ENCODE measurements at places on chromosomes 1 and 21.

DNA sequence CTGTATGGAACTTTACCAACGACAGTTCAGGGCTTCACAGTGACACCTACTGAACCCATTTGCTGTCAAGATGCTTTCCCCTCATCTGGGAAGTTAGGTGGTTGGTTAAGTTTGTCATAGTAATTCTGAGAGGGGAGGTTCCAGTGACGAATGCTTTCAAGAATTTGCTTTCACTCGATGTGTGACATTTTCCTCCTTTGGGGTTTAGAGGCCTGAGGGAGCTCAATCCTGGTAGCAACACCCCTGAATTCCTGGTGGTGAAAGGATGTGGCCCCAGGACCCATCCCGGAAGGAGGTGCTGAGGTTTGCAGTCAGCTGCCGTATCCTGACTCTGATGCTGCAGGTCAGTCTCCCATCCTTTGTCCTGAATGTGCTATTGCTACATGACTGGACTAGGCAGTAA is 2.8 kb downstream of the PIGV start:
- DNase-seq, result peak; percentile 90

DNA sequence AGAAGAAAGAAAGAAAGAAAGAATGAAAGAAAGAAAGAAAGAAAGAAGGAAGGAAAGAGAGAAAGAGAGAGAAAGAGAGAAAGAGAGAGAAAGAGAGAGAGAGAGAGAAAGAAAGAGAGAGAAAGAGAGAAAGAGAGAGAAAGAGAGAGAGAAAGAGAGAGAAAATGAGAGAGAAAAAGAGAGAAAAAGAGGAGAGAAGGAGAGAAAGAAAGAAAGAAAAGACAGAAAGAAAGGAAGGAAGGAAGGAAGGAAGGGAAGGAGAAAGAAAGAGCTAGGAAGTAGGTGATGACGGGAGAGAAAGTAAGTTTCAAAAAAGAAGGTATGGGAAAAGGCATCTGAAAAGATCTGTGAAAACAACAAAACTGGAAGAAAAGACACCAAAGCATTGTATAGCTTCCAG is 72.0 kb downstream of the GRIK1 start:
- no peak for DNase-seq

- DNase-seq, result peak; percentile 80
These were observed 293.3 kb upstream of the RUNX1 start for GRCh38 chr21:35342440-35342839.

DNA sequence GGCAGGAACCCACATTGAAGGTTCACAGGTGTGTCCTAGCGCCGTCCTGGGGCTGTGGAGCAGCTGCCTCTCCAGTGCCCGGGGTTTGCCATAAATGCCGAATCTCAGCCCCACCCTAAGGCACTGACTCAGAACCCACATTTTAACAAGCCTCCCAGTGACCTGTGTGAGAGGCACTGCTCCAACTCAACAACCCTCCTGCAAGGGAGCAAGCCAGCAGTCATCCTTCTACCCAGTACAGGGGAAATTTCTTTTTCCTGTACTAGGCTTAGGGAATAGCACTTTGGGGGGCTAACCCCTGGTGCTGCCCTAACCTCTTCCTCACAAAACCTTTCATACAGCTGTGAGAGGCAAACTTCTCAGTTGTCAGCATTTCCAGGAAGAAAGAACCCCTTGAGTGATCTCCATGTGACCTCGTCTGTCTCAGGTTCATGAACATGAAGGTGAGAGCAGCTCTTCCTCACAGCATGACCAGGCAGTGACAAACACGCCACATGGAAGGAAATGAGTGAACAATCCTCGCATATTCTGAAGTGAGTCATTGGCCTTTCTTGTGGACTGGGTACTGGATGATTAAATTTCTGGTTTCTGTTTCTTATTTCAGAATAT is 11.4 kb upstream of the BCAR3 start:
- peak; percentile 89 for DNase-seq

- DNase-seq, result no peak
These were observed 155.1 kb downstream of the DYRK1A start for GRCh38 chr21:37521658-37522057.

DNA sequence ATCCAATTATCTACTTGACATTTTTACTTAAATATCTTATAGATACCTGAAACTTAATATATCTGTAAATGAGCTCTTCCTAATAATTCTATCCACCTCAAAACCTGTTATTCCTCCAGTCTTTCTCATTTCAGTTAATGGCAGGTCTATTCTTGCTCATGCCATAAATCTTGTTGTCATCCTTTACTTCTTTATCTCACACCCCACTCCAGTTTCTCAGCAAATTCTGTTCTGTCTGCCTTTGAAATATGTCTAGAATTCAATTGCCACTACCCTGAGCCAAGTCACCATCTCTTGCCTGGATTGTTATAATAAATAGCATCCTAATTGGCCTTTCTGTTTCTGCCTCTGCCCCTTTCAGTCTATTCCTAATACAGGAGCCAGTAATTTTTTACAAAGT is 105.8 kb downstream of the MAN1A2 start:
- DNase-seq, result no peak

- DNase-seq, result no peak
These were observed 148.3 kb downstream of the PEX14 start for GRCh38 chr1:10622910-10623685.

DNA sequence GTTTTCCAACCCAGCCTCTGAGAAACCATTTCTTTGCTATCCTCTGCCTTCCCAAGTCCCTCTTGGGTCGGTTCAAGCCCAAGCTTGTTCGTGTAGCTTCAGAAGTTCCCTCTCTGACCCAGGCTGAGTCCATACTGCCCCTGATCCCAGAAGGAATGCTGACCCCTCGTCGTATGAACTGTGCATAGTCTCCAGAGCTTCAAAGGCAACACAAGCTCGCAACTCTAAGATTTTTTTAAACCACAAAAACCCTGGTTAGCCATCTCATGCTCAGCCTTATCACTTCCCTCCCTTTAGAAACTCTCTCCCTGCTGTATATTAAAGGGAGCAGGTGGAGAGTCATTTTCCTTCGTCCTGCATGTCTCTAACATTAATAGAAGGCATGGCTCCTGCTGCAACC is 23.8 kb downstream of the EIF2D start:
- no peak for DNase-seq

DNA sequence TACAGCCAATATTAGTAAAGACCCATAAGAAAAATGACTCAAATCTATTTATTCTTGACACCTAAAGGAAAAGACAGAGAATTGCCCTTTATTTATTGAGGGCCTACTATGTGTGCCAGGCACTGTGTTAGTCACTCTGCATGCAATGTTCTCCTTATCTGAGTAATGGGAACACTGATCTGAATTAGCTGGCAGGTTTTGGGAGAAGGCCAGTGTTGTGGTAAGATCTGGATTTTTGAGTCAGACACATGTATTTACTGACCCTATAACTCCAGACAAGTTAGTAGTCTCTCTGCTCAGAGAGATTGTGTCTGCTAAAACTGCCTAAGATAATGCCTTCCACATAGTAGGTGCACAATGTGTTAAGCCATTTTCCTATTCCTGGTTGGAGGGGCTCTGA is 17.3 kb downstream of the LCE4A start:
- DNase-seq, result no peak

DNA sequence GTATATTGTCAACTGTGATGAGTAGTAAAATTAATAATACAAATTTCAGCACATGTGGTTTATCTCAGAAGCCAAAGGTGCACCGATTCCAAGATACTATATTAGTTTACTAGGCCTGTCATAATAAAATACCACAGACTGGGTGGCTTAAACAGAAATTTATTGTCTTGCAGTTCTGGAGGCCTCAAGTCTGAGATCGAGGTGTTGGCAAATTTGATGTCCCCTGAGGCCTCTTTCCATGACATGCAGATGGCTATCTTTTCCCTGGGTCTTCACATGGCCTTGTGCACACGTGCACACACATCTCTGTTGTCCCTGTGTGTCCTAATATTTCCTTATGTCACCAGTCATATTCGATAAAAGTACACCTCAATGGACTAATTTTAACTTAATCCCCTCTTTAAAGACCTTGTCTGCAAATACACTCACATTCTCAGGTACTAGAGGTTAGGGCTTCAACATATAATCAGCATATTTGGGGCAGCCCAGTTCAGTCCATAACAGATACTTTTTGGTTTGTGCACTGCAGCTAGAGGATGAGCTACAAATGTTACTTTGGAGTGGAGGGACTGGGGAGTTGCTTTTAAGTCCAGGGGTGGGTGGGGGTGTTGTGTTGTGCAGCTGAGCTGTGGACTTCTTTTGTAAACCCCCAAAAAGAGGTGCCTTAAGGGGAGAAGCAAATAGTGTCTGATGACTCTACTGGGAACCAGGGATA is 21.4 kb downstream of the TSNAX start:
- DNase-seq, result no peak

- DNase-seq, result no peak
These were observed 4.3 kb downstream of the BRINP2 start for GRCh38 chr1:177174921-177175634.

DNA sequence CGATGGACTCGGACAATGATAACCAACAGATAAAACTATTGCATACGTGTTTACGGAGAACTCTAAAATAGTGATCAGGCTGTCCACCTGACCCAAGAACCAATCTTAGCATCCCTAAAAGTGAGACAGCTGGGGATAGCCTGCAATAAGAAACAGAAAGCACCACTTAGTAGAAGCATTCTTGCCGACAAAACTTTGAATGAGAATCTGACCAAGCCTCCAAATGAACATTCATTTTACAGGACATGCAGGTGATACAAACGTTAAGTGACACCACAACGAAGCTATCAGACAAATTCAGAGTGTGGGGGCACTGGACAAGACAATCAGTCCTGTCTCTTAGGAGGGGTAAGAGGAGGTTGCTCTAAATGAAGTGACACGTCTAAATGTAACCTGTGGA is 1.2 kb downstream of the PSMG1 start:
- DNase-seq, result no peak

- no peak for DNase-seq
These were observed 1.5 kb downstream of the FCRL4 start for GRCh38 chr1:157596384-157596783.

DNA sequence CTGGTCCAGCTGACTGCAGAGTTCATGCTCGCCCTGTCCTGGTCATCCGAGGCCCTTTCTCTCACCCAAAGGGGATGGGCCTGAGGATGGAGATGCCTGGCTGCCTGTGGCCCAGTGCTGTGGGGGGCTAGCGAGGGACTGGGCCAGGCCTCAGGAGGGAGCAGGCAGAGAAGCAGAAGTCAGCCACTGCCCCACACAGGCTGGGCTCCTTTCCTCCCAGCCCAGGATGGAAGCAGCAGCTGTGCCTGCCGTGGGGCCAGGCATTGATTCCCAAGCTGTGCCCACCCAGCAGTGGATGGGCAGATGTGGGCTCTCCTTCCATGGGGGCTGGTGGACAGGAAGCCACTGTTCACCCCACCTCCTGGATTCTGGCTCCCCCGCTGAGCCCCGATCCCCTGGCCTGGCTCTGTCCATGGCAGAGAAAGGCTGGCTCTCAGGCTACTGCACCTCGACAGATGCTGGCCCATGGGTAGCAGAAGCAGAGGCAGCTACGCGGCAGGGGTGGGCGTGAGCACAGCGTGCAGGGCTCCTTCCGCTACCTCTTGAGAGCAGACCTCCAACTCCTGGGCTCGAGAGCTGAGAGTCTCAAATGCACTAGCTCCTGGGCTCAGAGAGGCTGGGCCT is 24.6 kb downstream of the RUNX3 start:
- DNase-seq, result no peak

DNA sequence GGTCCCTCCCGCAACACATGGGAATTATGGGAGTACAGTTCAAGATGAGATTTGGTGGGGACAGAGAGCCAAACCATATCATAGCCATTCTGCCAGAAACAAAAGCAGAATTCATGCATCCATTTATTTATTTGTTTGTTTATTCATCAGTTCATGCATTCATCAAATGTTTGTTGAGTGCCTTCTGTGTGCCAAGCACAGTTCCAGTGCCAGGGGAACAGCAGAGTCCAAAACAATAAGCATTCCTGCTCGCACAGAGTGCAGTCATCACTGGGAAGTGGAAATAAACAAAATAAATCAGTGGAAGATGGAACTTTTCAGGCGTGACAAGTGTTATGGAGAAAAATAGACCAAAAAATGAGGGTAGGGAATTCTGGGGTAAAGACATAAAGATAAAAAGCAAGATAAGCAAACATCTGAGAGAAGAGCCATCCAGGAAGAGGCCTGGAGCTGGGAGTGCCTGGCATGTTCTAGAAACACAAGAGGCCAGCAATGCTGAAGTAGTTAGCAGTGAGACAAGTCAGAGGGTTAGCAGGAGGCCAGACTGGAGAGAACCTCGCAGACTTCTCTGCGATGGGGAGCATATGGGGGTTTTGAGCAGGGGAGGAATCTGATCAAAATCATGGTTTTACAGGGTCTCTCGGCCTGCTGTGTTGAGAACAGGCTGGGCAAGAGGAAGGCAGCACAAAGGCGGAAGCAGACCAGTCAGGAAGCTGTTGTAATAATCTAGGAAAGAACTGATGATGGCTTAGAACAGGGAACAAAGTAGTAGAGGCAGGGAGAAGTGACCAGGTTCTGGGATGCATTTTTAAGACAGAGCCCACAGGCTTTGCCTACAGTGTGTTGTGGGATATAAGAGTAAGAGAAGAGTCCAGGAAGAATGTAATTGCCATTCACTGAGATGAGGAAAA is 113.2 kb downstream of the GLUL start:
- no peak for DNase-seq

GRCh38 chr1:242579528-242580235 is 55.2 kb upstream of the PLD5 start:
- no peak for DNase-seq

DNA sequence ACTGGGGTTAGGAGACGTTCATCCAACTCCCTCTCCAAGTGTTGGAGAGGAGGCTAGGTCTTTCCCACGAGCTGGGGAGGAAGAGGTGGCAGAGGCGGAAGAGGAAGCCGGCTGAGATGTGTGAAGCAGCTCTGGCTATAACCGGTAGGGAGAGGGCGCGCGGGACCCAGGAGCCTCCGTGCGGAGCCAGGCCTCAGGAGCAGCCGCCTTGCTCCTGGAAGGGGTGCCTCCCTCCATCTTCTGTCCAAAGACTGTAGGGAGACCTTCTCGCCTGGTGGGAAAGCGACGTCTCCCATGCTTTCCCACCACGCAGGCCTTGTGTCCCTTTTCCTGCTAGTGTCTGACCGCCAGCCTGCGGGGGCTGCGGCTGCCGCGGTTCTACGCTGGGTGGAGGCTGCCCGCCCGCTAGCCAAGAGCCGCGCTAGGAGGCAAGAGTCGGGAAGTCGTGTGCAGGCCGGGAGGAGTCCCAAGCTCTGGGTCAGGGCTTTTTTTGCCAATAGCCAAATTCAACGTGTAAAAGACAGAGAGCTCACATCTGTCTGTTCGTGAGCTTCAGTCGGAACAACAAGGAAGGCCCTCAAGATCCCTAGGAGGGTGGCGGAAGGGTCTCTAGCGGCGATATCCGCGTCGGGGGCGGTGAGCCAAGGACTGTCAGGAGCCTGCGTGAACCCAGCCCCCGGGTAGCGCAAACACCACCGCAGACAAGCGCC is 8.4 kb upstream of the NBPF11 start:
- no peak for DNase-seq

DNA sequence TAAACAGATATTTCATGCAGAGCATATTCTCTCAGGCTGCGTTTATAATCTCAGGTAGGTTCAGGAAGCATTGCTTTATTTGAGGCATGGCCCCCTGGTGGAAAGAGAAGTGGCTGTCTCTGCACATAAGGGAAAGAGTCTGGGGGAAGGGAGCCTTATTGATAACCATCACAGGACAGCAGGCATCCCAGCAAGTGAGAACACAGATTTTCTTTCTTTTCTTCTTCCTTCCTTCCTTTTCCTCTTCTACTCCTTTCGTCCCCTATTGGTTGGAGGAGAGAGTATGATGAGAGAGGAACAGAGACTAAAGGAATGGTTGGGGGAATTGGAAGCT is 21.9 kb downstream of the TSNAX start:
- no peak for DNase-seq

GRCh38 chr1:159943908-159944622 is 1.3 kb downstream of the IGSF9 start:
- no peak for DNase-seq

GRCh38 chr1:22922640-22923039 is 50.0 kb downstream of the LACTBL1 start:
- DNase-seq, result no peak
